Activated CD8-positive, alpha-beta T cell treated with anti-CD3 and anti-CD28 coated beads, Interleukin-2, amount 10 ng/mL, durations not matched to agents 7 days and 5 days (primary cell): ENCODE measurements at places on chromosomes 1 and 21.

DNA sequence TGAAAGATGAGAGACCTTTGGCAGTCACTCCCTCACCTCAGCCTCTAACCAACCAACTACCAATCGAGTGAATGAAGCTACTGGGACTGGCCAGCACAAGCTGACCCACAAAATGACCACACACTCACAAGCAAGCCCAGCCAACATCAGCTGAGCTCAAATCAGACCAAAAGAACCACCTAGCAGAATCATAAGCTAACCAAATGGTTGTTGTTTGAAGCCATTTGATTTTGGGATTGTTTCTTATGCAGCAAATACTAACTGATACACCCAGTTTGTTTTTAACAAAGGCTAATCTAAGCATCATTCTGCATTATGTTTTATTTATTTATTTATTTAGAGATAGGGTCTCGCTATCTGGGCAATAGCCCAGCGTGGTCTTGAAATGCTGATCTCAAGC lies 310.4 kb downstream of the SETD4 start:
- H3K27me3 ChIP-seq, result peaks cover 7% of the 10 kb centered on the region
- no peaks in the 10 kb centered on the region for H3K4me1 ChIP-seq
- DNase-seq, result no peak
- H3K27ac ChIP-seq, result no peak overlapping the region

DNA sequence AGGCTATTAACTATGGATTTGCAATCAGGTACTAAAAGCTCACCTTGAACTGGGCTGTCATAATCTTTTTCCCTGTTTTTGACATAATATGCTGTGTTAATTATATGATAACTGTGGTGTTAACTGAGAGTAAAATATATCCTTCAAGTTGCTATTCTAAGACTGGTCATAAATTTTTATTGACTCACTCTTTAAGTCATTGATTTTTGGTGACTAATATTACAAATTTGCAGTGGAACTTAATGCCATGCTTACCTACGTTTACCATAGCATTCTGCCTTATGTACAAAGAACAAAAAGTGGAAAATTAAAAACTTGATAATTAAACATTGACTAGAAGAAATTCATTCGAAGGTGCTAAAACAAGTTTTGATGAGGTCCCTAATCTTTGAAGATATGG lies 872.4 kb downstream of the BRINP3 start:
- H3K36me3 ChIP-seq, result no peaks in the 10 kb centered on the region
- H3K27ac ChIP-seq, result no peak overlapping the region
- DNase-seq, result no peak
- no peak overlapping the region for H3K4me3 ChIP-seq

- H3K4me3 ChIP-seq, result no peak overlapping the region
- H3K27ac ChIP-seq, result no peak overlapping the region
- H3K27me3 ChIP-seq, result no peaks in the 10 kb centered on the region
- DNase-seq, result no peak
Observed at GRCh38 chr21:46356494-46357334, 32.8 kb downstream of the PCNT start.

- no peak for DNase-seq
- H3K27ac ChIP-seq, result no peak overlapping the region
- H3K27me3 ChIP-seq, result no peaks in the 10 kb centered on the region
- peaks cover 20% of the 10 kb centered on the region for H3K36me3 ChIP-seq
- peaks cover 21% of the 10 kb centered on the region for H3K4me1 ChIP-seq
- no peak overlapping the region for H3K4me3 ChIP-seq
Observed at GRCh38 chr1:33338048-33338439, 17.1 kb upstream of the A3GALT2 start.

- DNase-seq, result no peak
- peaks cover 73% of the 10 kb centered on the region for H3K27me3 ChIP-seq
- peaks cover under 1% of the 10 kb centered on the region for H3K36me3 ChIP-seq
- no peak overlapping the region for H3K4me3 ChIP-seq
Observed at GRCh38 chr1:165387961-165388360, 31.4 kb upstream of the LMX1A start.

GRCh38 chr1:181514298-181515290 lies 31.3 kb downstream of the CACNA1E start:
- no peaks in the 10 kb centered on the region for H3K36me3 ChIP-seq
- H3K4me1 ChIP-seq, result no peaks in the 10 kb centered on the region
- DNase-seq, result no peak
- no peak overlapping the region for H3K27ac ChIP-seq
- no peak overlapping the region for H3K4me3 ChIP-seq

- H3K27me3 ChIP-seq, result no peaks in the 10 kb centered on the region
- peaks cover 45% of the 10 kb centered on the region for H3K4me1 ChIP-seq
- H3K4me3 ChIP-seq, result peak overlapping the region; percentile 71
- H3K27ac ChIP-seq, result peak overlapping the region; percentile 91
- peaks cover 41% of the 10 kb centered on the region for H3K36me3 ChIP-seq
Observed at GRCh38 chr1:234608911-234609690, 877 bp downstream of the IRF2BP2 start.

GRCh38 chr1:212432272-212432660 lies 454 bp upstream of the NENF start:
- H3K27me3 ChIP-seq, result peaks cover 7% of the 10 kb centered on the region
- peak overlapping the region; percentile 72 for H3K4me3 ChIP-seq
- H3K36me3 ChIP-seq, result peaks cover 2% of the 10 kb centered on the region
- peaks cover 28% of the 10 kb centered on the region for H3K4me1 ChIP-seq
- DNase-seq, result no peak

- DNase-seq, result peak; percentile 40
- peaks cover 35% of the 10 kb centered on the region for H3K27me3 ChIP-seq
- no peaks in the 10 kb centered on the region for H3K36me3 ChIP-seq
- no peak overlapping the region for H3K27ac ChIP-seq
Observed at GRCh38 chr1:32754317-32755097, 51.9 kb upstream of the SYNC start.

GRCh38 chr1:61202854-61203598 lies 120.7 kb downstream of the NFIA start:
- no peak overlapping the region for H3K27ac ChIP-seq
- no peak overlapping the region for H3K4me3 ChIP-seq
- H3K36me3 ChIP-seq, result no peaks in the 10 kb centered on the region
- DNase-seq, result no peak
- H3K27me3 ChIP-seq, result no peaks in the 10 kb centered on the region
- H3K4me1 ChIP-seq, result no peaks in the 10 kb centered on the region

- H3K4me1 ChIP-seq, result no peaks in the 10 kb centered on the region
- H3K27me3 ChIP-seq, result no peaks in the 10 kb centered on the region
- DNase-seq, result no peak
- H3K36me3 ChIP-seq, result no peaks in the 10 kb centered on the region
- H3K27ac ChIP-seq, result no peak overlapping the region
Observed at GRCh38 chr1:178238722-178239510, 145.0 kb downstream of the RASAL2 start.

GRCh38 chr1:67752306-67752705 lies 67.3 kb downstream of the GADD45A start:
- no peaks in the 10 kb centered on the region for H3K36me3 ChIP-seq
- H3K27me3 ChIP-seq, result peaks cover 11% of the 10 kb centered on the region
- no peak overlapping the region for H3K27ac ChIP-seq
- H3K4me1 ChIP-seq, result peaks cover 25% of the 10 kb centered on the region
- no peak overlapping the region for H3K4me3 ChIP-seq
- DNase-seq, result no peak

DNA sequence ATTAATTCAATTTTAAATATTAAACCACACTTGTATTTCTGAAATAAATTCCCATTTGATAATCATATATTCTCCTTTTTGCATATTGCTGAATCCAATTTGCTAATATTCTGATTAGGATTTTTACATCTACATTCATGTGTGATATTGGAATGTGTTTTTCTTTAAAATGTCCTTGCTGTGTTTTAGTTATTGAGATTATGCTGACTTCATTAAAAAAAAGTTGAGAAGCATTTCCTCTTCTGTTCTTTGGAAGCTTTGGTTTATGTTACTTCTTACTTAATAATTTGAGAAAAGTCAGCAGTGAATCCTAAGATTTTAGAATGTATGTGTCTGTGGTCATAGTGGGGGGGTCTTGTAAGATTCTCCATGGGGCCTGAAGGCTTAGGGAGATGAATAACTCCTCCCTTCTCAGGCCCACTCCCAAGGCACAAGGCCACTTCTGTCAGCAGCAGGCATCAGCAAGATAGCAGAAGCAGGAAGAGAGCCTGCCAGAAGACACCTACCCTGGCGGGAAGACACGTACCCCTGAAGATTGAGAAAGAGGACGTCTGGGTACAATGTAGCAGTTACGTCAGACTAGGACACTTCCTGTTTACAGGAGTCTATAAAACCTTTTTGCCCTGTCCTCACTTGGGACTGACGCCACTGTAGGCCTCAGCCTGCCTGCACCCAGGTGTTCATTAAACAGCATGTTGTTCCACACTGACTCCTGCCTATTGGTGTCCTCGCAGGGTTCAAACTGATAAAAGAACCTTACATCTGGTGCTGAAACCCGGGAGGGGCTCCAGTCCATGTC lies 56.9 kb downstream of the ODF2L start:
- peaks cover 5% of the 10 kb centered on the region for H3K27me3 ChIP-seq
- no peak overlapping the region for H3K4me3 ChIP-seq
- DNase-seq, result no peak
- no peak overlapping the region for H3K27ac ChIP-seq

DNA sequence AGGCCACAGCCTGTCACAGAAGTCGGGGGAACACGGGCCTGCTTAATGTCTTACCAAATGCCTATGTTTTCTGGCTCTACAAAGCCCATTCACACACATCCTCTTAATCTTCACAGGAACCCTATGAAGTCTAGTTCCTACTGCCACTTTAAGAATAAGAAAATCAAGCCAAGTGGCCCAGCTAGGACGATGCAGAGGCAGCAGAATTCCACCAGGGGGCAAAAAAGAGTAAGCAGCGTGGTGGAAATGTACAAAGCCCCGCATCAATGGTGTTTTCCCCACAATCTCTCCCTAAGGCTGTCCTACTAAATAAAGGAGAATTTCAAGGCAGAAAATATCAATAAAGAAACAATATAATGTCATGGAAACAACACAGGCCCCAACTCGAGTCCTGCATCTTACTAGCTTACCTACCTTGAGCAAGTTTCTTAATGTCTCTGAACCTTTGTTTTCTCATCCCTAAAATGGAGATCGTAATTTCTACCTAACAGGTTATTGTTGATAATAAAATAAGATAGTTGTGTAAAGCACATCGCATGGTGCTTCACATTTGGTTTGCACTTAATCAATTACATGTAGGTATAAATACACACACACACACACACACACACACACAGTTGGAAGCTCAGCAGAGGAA lies 21.4 kb downstream of the SEC16B start:
- peak; percentile 37 for DNase-seq
- no peak overlapping the region for H3K4me3 ChIP-seq
- no peaks in the 10 kb centered on the region for H3K4me1 ChIP-seq
- H3K27ac ChIP-seq, result no peak overlapping the region

- no peaks in the 10 kb centered on the region for H3K27me3 ChIP-seq
- no peaks in the 10 kb centered on the region for H3K4me1 ChIP-seq
- no peak overlapping the region for H3K4me3 ChIP-seq
- DNase-seq, result no peak
- H3K36me3 ChIP-seq, result no peaks in the 10 kb centered on the region
- H3K27ac ChIP-seq, result no peak overlapping the region
Observed at GRCh38 chr1:237005674-237006073, 1.4 kb upstream of the MT1HL1 start.

GRCh38 chr1:22916471-22916820 lies 56.2 kb downstream of the LACTBL1 start:
- H3K36me3 ChIP-seq, result no peaks in the 10 kb centered on the region
- no peak overlapping the region for H3K4me3 ChIP-seq
- no peaks in the 10 kb centered on the region for H3K27me3 ChIP-seq
- DNase-seq, result no peak
- H3K27ac ChIP-seq, result no peak overlapping the region
- no peaks in the 10 kb centered on the region for H3K4me1 ChIP-seq

DNA sequence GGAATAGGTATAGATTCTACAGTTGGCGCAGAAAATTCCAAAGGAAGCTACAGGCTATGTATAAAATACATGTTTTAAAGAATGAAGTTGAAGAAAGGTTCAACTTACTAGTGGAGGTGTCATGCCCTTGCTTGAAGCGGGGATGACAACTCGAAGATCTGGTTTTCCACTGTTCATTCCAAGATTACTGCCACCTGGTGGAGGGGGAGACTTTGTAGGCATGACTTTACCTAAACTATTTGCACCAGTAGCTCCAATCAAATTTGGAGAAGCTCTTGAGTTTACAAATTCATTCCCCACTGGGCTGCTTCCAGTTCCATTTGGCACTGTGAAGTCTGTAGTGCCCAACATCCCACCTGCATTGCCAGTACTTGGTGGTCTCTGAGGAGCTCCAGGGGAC lies 81.7 kb downstream of the AXDND1 start:
- no peaks in the 10 kb centered on the region for H3K4me1 ChIP-seq
- no peak overlapping the region for H3K27ac ChIP-seq
- no peaks in the 10 kb centered on the region for H3K27me3 ChIP-seq
- H3K4me3 ChIP-seq, result no peak overlapping the region
- no peaks in the 10 kb centered on the region for H3K36me3 ChIP-seq

- no peaks in the 10 kb centered on the region for H3K27me3 ChIP-seq
- no peak overlapping the region for H3K27ac ChIP-seq
- no peaks in the 10 kb centered on the region for H3K36me3 ChIP-seq
- no peaks in the 10 kb centered on the region for H3K4me1 ChIP-seq
- no peak overlapping the region for H3K4me3 ChIP-seq
- DNase-seq, result no peak
Observed at GRCh38 chr1:50237056-50237455, 128.3 kb downstream of the ELAVL4 start.

DNA sequence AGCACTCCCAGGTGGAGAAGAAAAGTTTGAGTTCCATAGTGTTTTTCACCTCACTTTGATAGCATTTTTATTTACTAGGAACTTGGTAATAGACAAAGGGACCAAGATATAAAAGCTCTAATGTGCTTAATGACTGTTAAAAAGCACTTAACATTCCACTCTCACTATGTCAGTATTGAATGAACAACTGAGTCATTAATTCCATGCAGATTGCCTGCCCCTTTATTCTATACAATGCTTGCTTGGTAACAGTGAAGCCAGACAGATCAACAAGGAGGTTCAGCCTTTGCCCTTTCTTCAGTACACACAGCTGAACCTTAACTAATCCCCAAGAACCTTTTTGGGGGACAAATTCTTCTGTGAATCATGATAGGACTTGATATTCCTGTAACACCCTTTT lies 425.5 kb downstream of the NUF2 start:
- H3K27ac ChIP-seq, result no peak overlapping the region
- H3K27me3 ChIP-seq, result no peaks in the 10 kb centered on the region
- H3K4me1 ChIP-seq, result no peaks in the 10 kb centered on the region
- H3K4me3 ChIP-seq, result no peak overlapping the region
- no peak for DNase-seq
- H3K36me3 ChIP-seq, result no peaks in the 10 kb centered on the region
